NCI-H2171 treated with DMSO at 0.1 percent for 48 hours (cell line): ENCODE measurements at places on chromosomes 7 and 10.

DNA sequence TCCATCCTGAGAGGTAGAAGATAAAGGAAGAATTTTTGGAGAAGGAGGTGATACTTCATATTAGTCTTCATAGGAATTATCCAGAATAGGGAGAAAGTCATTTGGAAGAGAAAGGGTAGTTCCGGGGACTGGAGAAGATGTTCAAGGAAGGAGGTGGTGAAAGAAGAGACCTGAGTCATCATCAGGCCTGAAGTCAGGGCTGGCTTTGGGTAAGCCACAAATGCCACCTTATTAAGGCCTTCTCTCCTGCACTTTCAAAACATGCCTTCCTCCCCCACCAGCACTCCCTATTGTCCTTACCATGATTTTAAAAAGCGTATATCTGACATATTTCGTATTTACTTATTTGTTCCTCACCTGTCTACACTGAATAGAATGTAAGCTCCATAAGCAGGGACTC lies 112.2 kb upstream of the LRGUK start:
- DNase-seq, result no peak

DNA sequence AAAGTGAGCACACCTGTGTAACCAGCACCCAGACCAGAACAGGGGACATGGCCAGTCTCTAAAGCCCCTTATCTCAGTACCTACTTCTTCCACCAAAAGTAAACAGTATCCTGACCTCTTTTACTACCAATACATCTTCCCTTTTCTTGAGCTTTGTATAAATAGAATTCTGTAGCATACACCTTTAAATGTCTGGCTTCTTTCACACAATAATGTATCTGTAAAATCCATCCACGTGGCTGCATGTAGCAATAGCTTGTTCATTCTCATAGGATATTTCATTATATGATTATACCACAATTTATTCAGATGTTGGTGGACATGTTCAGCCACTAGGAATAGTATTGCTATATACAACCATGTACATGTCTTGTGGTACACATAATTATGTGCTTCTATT lies 40.6 kb downstream of the BTBD16 start:
- DNase-seq, result no peak

GRCh38 chr7:1940402-1940786 lies 270.3 kb downstream of the ELFN1 start:
- DNase-seq, result no peak

GRCh38 chr10:50624866-50625501 lies 1.2 kb upstream of the SGMS1 start:
- peak; percentile 62 for DNase-seq

GRCh38 chr7:47024991-47025390 lies 556.9 kb downstream of the TNS3 start:
- DNase-seq, result no peak

DNA sequence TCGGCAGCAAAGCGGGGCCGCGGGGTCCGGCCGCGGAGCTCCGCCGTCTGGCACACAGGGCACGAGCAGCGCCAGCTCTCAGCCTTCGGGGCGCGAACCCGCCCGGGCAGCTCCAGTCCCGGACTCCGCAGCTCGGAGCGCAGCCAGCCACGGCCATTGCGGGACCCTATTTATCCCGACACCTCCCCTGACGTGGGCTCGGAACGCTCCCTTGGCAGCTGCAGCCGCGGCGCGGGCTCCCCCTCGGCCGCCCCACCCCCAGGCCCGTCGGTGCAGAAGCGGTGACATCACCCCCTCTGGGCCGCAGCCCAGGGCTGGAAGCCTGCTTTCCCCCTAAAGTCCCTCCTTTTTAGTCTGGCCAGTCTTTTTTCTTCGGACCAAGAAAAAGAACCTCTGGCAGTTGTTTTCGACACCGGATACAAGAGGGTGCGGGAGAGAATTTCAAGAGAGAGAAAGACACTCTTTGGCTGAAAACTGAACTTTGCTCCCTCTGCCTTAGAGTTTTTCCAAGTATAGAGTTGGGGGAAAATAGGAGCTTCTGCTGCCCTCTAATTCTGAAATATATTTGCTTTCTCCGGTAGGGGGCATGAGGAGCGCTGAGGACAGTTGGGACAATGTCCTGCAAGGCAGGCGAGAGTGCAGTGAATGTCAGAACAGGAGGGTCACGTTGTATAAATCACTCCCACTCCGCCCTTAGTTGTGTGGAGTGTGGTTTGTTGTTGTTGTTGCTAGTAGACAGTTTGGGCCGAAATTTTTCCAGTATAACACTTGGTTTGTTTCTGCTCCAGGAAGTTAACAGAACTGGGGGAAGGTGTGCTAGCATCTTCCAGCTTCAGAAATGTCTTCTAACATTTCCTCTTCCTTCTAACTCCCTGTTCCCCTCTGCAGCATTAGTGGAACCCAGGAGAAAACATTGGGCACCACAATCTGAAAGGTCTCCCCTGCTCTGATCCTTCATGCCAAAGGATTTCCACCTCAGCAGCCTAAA lies at the start of gene SFRP4:
SFRP4 (minus strand) TSS at position 145 of the 988 bp plus-strand sequence. CDS start 280 bp downstream, outside the sequence.
- DNase-seq, result peak; percentile 39

- peak; percentile 57 for DNase-seq
Observed at GRCh38 chr7:72321081-72321480, 91.1 kb downstream of the CALN1 start.

GRCh38 chr7:75992083-75992755 lies 2.2 kb downstream of the TMEM120A start:
- no peak for DNase-seq

GRCh38 chr10:74382663-74383062 lies 231.6 kb downstream of the ADK start:
- no peak for DNase-seq

DNA sequence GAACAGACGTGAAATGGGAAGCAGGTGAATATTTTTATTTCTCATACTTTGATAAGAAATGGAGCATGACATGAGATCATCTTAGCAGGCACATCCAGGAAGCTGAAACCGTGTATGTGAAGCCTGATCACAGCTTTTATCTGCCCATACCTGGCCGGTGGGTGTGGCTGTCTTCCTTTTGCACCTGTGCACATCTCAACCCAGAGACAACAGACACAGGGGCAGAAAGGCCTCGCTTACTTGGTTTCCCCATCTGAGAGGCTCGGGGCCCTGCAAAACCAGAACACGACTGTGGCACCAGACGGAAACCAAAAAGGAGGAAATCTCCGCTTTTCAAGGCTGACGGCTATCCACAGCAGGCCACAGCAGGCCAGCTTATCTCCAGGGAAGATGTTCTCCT lies 116.4 kb downstream of the TCERG1L start:
- DNase-seq, result no peak

DNA sequence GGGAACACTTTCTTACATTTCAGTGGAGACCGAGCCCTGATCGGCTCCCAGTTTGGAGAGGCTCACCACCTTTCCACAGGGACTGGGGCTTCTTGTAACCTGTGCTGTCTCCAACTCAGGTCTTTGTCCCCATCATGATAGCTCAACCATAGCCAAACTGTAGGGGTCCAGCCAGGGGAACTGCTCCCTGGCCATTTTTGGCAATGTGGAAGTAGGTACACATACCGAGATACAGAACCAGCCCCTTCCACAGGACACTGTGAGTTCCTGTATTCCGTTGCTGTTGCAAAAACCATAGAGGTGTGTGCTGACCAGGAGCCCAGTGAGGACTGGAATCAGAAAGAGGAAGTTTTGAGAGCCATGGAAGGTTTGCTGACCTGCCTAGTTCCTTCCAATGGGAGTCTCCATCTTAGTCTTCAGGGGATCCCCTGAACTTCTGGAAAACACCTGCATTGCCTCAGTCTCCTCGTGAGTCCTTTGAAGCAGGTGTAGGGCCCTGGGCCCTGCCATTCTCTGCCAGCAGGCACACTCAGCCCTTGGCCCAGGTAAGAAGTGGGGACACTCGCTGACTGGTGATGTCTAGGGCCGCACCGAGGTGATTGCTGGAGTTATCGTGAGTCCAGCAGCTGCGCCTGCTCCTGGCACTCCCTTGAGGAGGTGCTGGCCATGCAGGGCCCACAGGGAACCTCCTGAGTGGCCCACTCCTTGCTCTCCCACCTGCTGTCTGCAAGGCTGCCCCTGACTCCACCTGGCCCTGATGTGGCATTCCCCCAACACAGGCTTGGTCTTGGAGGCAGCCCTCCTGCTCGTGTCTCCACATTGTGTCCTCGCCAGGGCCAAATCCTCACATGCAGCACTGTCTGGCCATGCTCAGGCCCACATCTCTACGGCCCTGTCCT lies 11.2 kb downstream of the WDFY4 start:
- no peak for DNase-seq

- DNase-seq, result no peak
Observed at GRCh38 chr7:155526225-155526624, 20.1 kb downstream of the CNPY1 start.

- peak; percentile 83 for DNase-seq
Observed at GRCh38 chr7:111090846-111091245, at the start of gene LRRN3. LRRN3 (plus strand) TSS chr7:111091127; CDS start chr7:111122773, 31,646 bp downstream.

- DNase-seq, result no peak
Observed at GRCh38 chr7:74092321-74092963, 8.8 kb downstream of the LIMK1 start.

GRCh38 chr10:53765311-53765710 lies 992.7 kb upstream of the MBL2 start:
- DNase-seq, result no peak

- no peak for DNase-seq
Observed at GRCh38 chr10:22764639-22765038, 50.3 kb upstream of the PIP4K2A start.

DNA sequence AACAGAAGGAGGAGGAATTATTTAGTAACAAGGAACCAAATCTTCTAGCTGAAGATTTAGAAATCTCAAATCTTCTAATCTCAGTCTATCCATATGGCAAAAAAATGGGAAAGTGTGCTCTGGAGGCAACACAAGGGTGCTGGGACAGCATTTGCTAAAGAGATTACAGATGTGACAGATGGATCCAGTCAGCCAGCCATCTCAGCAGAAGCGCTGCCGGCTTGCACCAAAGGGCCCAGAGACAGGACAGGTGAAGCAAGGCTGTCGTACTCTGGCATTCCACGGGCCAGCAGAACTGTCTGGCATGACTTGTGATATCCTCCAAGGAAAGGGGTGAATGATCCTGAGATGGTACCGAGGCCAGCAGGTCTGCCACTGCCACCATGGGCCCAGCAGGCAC lies 45.7 kb upstream of the GJD4 start:
- no peak for DNase-seq

DNA sequence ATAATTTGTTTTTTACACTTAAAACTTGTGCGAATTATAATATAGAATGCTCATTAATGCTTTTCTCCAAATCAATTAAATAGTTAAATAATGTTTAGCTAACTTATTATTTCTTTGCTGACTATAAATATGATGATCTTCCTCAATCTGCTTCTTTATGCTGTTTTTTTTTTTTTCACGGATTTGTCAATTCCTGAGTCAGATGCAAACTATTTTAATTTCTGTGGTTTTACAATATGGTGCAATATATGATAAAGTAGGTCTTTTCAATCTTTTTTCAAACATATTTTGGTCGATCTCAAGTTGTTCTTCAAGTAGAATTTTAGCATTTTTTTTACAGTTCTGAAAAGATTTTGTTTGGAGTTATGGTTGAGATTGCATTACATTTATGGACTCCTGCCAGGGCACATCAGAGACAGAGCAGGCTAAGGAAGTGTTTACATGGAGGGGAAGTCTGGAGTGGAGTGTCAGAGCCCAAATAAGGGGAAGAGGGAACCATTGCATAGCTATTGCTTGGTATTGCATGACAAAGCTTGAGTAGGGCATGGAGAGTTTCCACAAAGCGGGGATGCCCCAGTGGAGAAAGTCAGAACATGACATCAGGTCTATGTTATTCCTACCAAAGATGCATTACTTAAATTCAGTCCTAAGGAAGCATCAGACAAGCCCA lies 204.4 kb downstream of the OTUD1 start:
- DNase-seq, result peak; percentile 5

GRCh38 chr7:27897441-27897847 lies 157.5 kb downstream of the TAX1BP1 start:
- no peak for DNase-seq

- DNase-seq, result no peak
Observed at GRCh38 chr10:100045592-100045991, 35.8 kb upstream of the DNMBP start.

- peak; percentile 4 for DNase-seq
Observed at GRCh38 chr10:14904316-14904732, 25.7 kb downstream of the SUV39H2 start.

DNA sequence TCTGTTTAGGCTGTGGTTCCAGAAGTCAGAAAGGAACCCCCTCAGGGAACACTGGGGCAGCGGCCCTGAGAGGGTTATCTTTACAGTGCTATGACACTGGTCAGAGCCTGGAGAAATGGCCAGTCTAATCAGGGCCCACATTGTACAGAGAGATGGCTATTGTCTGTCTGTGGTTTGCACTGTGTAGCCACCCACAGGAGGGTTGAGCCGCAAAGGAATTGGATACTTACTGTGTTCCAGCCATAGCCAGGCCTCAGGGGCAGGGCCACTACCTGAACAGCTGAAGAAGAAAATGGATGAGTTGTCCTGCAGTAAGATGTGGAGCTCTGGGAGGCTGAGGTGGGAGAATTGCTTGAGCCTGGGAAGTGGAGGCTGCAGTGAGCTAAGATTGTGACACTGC lies 47.5 kb upstream of the PODXL start:
- no peak for DNase-seq

GRCh38 chr7:36253699-36254098 lies 100.6 kb downstream of the EEPD1 start:
- DNase-seq, result no peak

GRCh38 chr10:59805014-59805413 lies 51.8 kb upstream of the MRLN start:
- DNase-seq, result peak; percentile 3

- no peak for DNase-seq
Observed at GRCh38 chr7:18257711-18258110, 230.1 kb upstream of the PRPS1L1 start.
